ENCODE measurements at places on chromosomes 6 and 20.
A peak's percentile ranks its signal among the peaks of the same experiment; 100 is the strongest.

DNA sequence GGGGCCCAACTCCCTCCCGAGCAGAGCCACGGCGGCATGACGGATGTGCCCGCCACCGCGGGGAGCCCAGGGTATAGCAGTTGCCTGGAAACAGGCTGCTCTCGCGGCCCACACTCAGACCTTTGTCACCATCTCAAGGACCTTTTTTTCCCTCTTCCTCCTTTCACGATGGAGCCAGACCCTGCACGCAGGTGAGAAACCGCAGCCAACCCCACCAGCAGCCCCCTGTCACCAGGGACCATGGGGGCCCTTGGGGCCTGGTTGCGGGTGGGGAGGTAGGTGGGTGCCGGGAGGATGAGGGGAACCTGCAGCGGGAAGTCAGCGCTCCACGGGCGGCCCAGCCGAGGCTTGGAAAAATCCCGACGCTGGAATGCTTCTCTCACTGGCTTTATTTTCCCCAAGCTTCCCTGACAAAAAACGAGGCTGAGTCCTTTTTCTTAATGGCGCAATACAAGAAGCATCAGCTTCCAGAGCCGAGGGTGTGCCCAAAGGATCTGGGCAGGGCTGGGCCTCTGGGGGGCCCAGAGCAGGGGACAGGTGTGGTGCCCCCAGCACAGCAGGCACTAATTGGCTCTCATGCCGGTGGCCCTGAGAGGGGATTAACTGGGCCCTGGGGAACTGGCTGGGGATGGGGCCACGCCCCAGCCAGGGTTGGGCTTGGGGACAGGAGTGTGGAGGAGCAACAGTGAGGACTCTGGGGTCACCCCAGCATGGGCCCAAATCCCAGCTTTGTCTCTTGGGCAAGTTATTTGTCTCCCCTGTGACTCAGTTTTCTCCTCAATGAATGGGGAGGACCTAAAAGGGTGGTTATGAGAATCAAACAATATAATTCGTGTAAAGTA, 23.9 kb downstream of the NOL4L start:
- no peak for DNase-seq

DNA sequence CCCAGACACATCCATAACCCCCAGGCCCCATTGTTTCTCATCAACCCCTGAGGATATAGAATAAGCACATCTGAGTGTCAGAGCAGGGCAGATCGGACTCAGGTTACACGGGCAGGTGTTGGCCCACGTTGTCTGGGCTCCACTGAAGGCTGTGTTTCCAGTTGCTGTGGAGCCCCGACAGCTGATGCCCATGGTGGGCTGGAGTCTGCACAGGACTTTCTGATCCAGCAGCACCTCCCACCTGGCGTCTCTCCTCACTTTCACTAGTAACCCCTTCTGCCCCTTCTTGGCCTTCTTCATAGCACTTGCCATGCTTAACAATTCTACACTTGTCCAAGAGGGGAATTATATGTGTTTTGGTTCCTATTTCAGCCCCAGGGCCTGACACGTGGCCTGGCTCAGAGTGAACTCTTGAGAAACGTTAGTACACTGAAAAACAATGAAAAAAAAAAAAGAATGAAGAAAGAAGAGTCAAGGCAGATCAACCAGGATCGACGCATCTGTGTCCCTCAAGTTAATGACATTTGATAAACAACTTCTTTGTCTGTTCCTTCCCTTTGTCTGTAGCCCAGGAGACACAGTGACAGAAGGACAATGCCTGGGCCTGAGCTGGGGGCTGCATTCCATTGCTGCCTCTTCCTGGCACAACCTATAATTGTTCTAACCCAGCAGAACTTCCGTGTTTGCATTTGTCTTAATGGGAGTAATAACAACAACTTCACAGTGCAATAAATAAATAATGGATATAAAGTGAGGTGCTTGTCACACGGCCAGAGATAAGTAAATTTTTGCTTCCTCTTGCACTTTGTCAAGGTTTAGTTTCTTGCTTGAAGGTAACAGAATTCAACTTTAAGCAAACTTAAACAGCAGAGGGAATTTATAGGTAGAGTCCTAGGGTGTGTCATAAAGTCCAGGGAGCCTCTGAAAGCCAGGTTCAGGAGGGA, 224.2 kb upstream of the SSTR4 start:
- DNase-seq = peak; percentile 54

- no peak for DNase-seq
Observed at GRCh38 chr6:125120054-125120590, 33.5 kb upstream of the TPD52L1 start.

- DNase-seq = no peak
Observed at GRCh38 chr6:151413372-151414145, 22.2 kb upstream of the ZBTB2 start.

DNA sequence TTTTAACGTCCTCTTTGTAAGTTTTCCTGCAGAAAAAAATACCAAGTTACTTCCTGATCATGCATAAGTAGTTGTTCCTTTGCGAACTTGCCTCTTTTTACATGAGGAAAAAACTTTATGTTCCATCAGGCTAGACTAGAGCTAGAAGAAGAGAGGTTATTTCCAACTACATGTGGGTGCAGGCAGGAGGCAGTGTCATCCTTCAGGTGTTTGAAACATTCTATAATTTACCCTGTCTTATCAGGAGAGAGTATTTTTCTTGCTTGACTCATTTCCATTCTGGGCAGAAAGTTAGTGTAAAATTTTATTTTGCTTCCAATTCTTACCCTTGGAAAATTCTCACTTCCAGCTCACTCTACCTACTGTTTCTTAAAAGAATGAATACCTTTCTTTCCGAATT, 28.5 kb upstream of the EPHA7 start:
- no peak for DNase-seq

GRCh38 chr6:165181951-165182414, 127.4 kb downstream of the C6orf118 start:
- no peak for DNase-seq

DNA sequence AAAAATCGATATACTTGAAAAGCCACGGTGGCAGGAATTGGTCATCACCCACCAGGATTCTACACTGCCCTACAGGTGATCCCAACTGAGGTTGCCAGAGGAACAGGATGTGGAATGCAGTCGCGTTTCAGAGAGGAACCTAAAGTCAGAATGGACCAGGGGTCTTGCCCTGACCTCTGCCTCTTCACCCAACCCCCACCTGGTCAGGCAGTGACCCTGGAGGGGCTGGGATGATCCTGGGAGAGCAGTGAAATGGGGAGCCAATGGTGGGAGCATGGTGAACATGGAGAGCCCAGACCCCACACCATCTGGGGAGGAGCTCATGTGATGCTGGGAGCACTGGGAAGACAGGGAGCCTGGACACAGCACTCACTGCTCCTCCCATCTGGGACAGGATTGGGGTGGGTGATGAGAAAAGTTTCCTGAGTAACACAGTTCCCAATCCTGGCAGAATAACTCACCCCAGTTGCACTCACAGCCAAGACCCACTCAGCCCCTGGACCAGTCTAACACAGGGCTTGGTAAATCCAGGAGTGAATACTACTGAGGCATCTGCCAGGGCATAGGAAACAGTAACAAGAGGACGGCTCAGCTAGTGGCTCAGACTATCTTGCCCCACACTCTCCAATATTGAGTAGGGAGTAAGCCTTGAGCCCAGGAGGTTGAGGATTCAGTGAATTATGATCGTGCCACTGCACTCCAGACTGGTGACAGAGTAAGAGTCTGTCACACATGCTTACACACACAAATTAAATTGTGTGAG, 1.7 kb upstream of the ULBP2 start:
- DNase-seq = no peak
